NCI-H146 (cell line): ENCODE measurements at places on chromosomes 12 and 14.

GRCh38 chr14:50829489-50830043 is 1.4 kb downstream of the NIN start:
- DNase-seq: peak; percentile 11

GRCh38 chr12:128727999-128728398 is 95.8 kb downstream of the SLC15A4 start:
- DNase-seq: no peak

DNA sequence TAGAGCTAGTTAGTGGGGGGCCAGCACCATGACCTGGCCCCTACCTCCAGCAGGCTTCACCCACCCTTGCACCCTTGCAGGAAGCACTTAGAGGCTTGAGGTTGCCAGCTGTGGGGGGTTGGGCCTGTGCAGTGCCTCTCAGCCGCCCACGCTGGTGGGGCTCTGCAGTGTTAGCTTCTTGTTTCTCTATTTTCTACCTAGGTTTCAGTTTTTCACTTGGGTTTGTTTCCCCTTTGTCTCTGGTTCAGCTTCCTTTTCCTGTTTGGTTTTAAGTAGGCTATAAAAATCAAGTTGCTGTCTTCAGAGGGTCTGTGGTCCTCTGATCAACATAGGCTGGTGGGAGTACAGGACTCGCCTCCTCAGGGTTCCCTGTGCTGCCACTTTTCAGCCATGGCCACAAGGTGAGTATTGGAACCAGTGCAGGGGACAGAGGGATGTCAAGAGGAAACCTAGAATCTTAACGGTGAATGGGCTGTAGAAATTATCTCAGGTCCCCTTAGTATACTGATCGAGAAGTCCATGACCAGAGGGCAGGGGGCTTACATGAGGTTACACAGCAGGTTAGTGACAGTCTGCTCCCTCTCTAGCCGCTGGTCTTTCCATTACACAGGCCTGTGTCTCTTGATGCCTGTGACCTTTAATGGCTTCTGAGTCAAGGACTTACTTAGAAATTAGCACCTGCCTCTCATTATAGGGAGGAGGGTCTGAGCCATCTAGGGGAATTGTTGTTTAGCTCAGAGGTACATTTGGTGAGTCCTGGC is at the start of gene EVL:
TSS of gene EVL (plus strand) at position 312 of the 761 bp plus-strand sequence. CDS start at position 391, 79 bp downstream.
- DNase-seq: no peak

GRCh38 chr12:71727958-71728357 is 26.7 kb upstream of the RAB21 start:
- DNase-seq: no peak

DNA sequence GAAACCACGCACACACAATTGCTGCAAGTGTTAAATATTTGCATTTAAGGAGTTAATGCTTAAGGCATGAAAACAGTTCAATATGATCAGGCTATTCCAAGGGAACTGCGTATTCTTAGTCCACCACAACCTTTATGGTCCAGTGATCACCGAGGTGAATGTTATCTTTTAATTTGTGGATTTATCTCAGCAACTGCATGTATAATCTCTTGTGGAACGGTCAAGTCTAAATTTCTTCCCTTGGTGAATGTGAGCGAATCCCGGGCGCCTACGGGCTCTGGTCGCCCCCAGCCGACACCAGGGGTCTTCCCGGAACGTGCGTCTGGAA is 999 bp upstream of the AK7 start:
- DNase-seq: no peak

DNA sequence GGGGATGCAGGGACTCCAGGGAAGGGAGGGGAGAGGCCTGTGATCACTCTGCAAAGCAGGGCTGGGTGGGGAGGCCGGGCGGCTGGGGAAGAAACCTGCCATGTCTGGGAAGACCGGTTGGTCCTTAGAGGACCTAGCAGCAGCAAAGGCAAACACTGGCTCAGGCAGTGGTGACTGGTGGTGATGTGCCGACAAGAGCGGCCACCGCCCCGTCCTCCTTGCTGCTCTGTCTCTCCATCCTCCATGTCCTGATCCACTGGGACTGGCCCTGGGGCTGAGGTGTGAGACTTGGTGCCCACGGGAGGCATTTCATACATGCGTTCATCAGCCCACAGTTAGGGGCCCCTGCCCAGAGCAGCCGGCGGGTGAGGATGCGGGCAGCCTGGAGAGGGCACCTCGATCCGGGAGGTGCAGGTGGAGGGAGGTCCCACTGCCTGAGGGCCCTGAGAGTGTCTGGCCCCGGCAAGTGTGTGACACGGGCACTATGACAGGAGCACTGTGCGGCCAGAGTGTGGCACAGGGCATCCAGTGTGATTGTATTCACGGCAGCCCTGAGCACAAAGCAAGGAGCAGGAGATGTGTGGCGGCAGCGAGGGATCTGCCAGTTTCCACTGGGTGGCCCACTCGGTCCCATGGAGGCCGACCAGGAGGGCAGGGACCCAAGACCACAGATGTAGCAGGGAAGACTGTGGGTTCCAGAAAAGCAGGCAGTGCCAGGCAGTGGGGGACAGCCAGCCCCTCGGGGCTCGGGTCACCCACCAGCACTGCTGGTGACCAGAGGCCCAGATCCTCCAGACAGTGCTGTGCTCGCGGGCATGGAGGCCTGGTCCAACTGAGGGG is 13.9 kb downstream of the ANKRD9 start:
- no peak for DNase-seq

GRCh38 chr12:67426067-67426466 is 156.9 kb downstream of the CAND1 start:
- peak; percentile 54 for DNase-seq

DNA sequence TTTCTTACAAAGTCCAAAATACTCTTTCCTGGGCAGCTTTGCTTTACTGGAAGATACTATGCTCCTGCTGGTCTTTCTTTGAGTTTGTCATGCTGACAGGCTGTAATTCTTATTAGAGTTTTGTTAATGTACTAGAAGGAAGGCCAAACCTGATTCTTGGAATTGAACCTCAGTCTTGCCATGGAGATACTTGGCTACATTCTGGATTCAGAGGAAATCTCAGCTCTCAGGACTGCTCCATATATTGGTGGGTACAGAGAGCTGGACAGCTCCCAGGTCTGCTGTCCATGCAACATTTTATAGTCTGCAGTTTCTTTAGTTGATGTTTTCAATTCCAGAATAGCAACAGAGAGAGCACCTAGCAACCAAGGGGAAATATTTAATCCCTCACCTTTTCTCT is 363.1 kb upstream of the STXBP6 start:
- DNase-seq: no peak

- DNase-seq: no peak
Measured at GRCh38 chr14:43949400-43949799, 557.7 kb downstream of the FSCB start.

DNA sequence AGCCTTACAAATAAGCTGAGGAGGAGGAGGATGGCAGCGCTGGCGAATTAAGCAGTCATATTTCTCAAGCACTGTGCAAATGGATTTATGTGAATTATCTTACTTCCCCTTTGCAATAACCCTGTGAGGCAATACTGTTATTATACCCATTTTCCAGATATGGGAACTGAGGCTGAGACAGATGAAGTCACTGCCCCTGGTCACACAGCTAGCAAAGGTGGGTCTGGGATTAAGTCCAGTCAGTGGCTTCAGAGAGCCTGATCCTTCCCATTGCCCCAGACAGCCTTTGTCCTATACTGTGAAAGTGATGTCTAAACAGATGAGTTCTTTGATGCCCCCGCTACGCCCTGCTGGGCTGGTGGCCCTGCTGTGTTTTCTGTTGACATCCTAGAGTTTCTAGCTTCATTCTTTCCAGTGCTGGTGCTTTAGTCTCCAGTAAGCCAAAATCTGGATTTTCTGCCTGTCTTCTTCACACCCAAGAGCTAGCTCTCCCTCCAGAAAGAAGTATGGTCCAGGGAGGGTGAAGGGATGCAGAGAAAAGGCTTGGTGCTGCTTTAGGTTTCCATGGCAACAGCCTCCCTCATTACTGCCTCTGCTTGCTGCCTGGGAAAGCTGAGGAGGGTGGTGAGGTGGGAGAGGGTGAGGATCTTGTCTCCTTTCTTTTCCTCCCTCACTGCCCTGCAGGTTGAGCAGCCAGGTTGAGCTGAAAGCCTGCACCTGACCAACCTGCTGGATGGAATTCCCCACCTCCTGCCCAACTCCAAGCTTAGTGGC is 30.7 kb downstream of the TMEM63C start:
- DNase-seq: no peak

DNA sequence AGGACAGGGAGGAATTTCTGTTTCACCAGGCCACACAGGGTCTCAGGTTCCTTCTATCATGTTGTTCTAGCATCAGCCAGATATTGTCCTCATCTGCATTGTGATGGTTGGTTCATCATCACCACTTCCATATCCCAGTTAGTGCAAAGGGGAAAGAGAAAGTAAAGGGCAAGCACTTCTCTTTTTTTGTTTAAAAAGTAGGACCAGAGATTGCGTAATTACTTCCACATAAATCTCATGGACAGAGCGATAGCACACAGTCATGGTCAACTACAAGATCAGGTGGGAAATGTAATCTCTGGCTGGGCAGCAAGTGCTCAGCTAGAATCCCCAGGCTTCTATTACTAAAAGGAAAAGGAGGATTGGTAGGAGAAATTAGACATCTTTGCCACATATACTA is 155.1 kb downstream of the KIF21A start:
- DNase-seq: no peak
